ENCODE measurements at places on chromosomes 16 and 17.

- DNase-seq, result peak; percentile 77
These were observed 39.2 kb downstream of the ZNF778 start for GRCh38 chr16:89256651-89257254.

- no peak for DNase-seq
These were observed 39.7 kb downstream of the PIK3R5 start for GRCh38 chr17:8925808-8926207.

GRCh38 chr16:19168371-19169081 lies 486 bp downstream of the SYT17 start:
- peak; percentile 68 for DNase-seq

GRCh38 chr17:74292495-74292894 lies 18.5 kb downstream of the DNAI2 start:
- DNase-seq, result no peak

Data from eye (tissue), 1 donor.